ENCODE measurements at places on chromosomes 13 and 19. TPM values are rescaled to one million over a fixed set of nuclear protein-coding genes. Genes with fewer than 3 reads are reported as not detected.

Gene FFAR2
- not detected for total RNA-seq

Gene NLRP7
- total RNA-seq, result not detected

Gene OR7A5
- total RNA-seq, result not detected

Gene ZNF534
- not detected for total RNA-seq

Gene COL4A1
- not detected for total RNA-seq

Gene ZNF829
- 3.5 TPM for total RNA-seq

Gene AXL
- 0.50 TPM for total RNA-seq

DNA sequence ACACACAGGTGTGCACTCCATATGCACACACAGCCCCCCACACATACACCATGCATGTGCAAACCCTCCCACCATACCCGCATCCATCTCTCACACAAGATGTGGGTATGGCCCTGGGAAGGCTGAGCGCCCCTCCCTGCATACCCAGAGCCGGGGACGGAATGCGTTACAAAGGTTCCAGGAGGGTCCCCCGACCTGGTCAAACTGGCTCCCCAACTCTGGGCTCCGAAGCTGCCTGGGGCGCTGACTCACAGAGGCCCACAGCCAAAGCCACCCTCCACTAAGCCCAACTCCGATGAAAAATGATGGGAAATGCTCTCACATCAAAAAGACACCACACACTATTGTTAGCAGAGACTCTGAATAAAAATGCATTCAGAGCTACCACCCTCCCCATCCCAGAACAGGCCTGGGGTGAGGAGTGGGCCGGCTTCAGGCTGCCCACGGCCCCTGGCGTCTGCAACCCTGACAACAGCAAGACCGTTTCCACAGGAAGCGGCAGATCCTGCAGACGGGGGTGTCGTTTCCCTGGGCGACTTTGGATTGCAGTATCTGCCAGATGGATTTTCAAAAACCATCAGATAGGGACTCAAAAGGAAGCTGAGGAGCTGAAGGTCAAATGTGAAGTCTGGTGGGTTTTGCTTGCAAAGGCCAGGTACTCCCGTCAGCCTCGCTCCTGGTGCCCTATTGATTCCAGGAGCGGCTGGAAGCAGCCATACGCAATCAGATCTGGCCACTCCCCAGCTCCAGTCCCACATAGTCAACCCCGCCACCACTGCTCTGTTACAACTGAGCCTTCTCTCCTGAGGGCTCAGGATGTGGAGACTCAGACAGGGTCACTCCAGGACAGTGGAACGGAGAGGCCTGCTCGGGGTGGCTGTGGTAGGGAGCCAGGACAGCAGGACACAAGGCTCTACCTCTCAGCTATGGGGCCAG, 14.3 kb downstream of the PEPD start:
- DNase-seq, result no peak

GRCh38 chr13:46775385-46776107, 21.4 kb downstream of the ESD start:
- DNase-seq, result no peak

GRCh38 chr13:21557995-21558394, 46.0 kb downstream of the MICU2 start:
- no peak for DNase-seq

- no peak for DNase-seq
These were observed 48.8 kb upstream of the INTS6 start for GRCh38 chr13:51501592-51502152.

DNA sequence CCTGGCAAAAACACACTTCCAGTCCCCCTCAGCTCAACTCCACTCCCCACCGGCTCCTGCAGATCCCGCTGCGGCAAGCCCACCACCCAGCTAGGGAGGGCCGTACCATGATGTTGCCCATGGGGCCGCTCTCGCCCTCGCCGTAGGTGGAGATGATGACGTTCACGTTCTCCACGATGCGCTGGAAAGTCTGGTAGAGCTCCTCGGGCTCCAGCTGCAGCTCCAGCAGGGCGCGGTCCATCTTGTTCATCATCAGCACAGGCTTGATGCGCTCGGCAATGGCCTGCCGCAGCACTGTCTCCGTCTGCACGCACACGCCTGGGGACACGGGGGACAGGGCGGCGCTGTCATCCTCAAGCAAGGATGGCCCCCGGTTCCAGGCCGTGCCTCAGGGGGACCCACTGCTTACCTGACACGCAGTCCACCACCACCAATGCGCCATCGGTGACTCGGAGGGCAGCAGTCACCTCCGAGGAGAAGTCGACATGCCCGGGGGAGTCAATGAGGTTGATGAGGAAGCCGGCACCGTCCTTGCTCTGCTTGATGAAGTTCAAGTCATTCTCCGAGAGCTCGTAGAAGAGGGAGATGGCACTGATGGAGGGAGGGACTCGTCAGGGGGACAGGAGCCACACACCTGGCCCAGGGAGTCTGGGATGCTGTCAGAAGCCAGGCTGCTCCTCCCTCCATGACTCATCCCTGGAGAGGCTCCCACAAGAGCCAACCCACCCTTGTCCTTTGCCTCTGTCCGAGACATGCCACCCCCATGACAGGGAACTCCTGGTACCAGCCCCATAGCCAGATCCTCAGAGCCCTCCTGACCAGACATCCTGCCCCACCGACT, 2.3 kb downstream of the EEF2 start:
- DNase-seq, result no peak

DNA sequence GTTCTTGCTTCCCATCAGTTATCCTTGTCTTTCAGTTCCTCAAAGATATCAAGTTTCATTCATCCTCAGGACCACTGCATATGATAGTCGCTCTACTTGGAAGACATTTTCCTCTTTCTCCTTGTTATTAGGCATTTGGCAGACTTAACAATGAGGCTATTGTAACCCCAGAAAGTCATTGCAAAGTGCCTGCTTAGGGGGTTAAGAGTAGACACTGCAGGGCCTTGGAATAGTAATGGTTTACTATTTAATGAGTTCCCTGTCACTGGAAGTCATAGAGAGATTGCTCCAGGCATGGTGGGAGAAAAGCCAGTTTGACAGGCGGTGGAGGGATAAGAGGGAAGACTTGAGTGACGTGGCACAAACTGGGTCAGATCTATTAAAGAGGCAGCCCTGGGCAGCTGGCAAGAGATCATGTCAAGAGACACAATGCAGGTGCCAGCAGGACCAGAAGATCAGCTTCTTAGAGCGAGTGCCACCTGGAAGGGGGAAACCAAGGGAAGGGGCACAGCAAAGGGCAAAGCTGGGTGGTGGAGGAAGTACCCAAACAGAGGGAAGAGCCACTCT, 16.8 kb upstream of the CPB2 start:
- no peak for DNase-seq

DNA sequence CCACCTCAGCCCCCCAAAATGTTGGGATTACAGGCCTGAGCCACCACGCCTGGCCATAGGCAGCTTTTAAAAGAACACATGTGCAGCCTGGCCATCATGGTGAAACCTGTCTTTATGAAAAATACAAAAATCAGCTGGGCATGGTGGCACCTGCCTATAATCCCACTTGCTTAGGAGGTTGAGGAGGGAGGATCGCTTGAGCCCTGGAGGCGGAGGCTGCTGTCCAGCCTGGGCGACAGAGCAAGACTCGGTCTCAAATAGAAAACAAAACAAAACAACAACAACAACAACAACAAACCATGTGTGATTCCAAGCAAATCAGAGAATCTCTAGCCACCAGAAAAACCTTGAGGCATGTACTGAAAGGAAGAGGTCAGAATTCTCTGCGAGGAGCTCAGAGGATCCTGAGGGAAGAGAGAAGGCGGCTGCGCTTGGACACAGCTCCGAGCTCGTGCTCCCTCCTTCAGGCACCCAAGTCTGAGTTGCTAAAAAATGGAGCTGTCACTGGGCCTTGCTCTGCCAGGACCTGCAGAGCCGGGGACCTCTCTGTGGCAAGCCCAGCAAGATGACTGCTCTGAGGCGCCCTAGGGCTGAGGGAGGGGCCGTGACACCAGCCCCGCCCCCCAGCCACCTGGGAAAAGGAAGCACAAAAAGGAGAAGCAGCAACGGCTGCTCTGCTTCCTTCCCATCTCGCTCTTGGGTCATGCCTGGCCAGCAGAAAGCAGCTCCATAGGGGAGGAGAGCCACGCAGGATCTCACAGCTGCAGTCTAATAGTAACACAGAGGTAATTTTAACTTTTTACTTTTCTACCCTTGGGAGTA, at the start of gene ARL11:
TSS of gene ARL11 (plus strand) at position 677 of the 822 bp plus-strand sequence. CDS start 1,941 bp downstream, outside the sequence.
- peak; percentile 54 for DNase-seq

DNA sequence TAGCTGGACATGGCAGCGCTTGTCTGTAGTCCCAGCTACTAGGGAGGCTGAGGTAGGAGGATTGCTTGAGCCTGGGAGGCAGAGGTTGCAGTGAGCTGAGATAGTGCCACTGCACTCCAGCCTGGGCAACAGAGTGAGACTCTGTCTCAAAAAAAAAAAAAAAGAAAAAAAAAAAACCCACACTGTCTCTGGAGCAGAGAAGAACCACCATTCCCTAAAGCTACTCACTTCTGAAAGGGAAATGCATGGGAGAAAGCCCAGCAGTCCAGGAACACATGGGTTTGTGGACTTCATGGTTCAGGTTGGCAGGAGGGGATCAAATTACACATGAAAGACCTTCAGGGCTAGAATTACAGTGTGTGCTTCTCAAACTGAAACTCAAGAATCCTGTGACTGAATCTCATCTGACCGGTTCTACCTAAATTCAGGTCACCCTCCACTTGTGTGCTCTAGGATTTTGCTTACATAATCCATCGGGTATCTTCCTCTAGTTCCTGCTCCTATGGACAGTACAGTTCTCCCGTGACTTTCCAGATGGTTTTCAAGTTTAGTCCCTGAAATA, 30.2 kb upstream of the CPB2 start:
- no peak for DNase-seq

DNA sequence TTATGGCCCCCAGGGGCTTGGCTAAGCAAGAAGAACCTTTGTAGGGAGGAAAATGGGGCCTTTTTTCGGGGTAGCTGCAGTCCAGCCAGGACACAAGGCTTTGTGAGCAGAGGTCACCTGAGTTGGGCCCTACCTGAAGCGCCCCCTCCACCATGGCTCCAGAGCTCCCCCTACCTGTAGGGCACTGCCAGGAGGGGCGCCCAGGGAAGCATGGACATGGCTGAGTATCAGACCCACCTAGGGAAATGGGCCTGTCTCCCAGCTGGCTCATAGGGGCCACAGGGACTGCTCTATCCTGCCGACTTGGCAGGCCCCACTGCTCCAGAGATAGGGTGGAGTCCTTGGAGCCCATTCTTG, 9.0 kb upstream of the CEBPA start:
- DNase-seq, result no peak

DNA sequence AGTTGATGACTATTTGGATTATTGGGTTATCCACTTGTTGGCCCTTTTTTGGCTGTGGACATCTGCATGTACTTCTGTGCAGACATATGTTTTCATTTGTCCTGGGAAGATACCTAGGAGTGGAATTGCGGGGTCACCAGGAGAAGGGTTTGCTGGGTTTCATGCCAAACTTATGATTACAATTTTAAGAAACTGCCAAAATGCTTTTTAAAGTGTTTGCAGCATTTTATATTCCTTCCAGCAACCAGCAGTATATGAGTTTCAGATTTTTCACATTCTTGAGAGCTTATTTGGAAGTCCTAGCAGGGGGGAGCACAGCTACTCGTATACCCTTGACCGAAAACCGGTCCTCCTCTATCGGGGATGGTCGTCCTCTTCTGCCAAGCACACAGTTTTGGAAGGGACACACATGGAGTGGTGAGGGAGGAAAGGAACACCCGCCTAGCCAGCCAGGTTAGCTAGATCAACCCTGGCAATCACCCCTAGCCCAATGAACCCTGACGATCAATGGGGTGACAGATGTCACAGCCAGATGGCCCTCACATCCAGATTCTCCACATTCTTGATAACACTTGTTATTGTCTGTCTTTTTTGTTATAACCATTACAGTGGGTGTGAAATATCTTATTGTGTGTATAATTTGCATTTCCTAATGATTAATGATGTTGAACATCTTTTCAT, 26.7 kb upstream of the RNF113B start:
- no peak for DNase-seq

GRCh38 chr13:53873558-53873957, 844.9 kb downstream of the OLFM4 start:
- DNase-seq, result no peak

DNA sequence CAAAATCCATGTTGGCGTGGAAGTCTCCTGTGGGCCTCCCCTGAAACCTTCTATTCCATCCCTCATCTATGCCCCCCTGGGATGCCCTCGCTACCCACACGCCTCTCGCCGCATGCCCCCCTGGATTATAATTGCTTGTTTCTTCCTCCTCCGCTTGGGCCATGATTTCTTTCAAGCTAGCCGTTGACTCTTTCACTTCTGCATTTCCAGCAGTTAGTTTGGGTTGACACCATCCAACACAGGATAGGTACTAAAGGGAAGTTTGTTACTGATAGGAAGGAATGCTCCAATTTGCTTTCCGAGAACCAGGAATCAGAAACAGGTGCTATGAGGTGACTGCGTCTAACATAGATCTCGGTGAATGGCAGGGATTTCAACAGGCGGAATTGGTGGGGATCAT, 7.7 kb upstream of the SLC25A15 start:
- no peak for DNase-seq

GRCh38 chr19:43726736-43727592, 11.1 kb downstream of the IRGC start:
- no peak for DNase-seq

DNA sequence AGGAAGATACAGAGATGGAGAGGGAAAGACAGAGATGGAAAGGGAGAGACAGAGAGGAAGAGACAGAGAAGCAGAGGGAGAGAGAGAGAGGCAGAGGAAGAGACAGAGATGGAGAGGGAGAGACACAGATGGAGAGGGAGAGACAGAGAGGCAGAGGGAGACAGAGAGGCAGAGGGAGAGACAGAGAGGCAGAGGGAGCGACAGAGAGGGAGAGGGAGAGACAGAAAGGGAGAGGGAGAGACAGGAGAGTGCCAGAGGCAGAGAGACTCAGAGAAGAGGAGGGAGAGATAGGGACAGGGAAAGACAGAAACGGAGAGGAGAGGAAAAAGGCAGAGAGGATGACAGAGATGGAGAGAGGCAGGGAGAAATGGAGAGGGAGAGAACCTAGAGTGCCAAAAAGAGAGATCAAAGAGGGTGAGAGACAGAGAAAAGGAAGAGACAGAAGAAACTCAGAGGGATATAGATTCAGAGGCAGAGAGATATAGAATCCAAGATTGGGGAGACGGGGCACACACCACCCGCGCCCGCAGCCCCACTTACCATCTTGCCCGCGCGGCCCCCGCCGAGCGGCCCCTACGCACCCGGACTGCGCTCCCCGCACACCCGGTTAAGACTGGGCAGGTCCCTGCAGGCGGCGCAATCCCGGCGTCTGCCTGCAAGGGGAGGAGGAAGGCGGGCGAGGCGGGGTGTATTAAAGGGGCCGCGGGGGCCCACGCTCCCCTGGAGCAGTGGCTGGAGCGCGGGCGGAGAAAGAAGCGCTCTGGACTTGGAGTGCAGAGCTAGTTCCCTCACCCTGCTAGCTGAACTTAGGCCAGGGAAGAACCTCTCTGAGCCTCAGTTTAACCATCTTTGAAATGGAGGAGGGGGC, 10.7 kb downstream of the TM6SF2 start:
- no peak for DNase-seq

All from activated T-helper 2 cell treated with anti-CD3 and anti-CD28 coated beads, Interferon-gamma antibody, Interleukin-2, Interleukin-4, amounts not matched to agents 10 μg/mL and 5 μg/mL and 100 μg/mL, durations not matched to agents 14 hours and 24 hours and 36 hours (primary cell).